Activated CD4-positive, alpha-beta T cell treated with anti-CD3 and anti-CD28 coated beads, Interleukin-2, amount 50 U/mL, for 1 hour (primary cell): ENCODE measurements at places on chromosomes 11 and 22.

- no peak for DNase-seq
Observed at GRCh38 chr11:94636388-94636949, 69.3 kb downstream of the PIWIL4 start.

GRCh38 chr22:45785458-45785857 lies 113.8 kb downstream of the ATXN10 start:
- DNase-seq, result no peak

GRCh38 chr11:37830529-37830928 lies 1232.5 kb upstream of the RAG2 start:
- DNase-seq, result no peak

GRCh38 chr22:35777335-35777975 lies 59.8 kb downstream of the APOL5 start:
- DNase-seq, result no peak

DNA sequence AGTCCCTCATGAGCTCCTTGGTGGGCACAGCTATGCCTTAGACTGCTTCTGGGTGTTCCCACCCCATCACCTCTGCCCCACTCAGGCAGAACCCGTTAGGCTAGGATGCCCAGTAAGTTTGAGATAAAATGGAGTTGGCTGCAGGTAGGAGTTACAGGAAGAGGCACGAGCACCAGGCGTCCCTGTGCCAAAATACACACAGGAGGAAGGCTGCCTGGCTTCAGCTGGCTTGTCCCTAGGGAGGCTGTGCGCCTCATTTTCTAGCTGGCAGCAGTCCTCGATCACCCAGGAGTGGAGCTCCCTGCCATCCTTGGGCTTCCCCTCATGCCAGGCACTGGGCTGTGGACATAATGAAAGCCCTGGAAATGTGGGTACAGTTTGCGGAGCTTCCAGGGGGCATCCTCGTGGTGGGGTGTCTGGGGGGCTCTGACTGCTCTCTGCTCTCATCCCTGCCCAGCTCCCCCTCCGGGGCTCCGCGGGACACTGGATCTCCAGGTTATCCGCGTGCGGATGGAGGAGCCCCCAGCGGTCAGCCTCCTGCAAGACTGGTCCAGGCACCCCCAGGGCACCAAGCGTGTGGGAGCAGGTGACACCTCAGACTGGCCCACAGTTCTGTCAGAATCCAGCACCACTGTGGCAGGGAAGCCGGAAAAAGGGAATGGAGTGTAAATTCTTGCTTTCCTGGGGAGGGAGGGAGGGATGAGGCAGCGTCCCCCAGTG lies 12.3 kb upstream of the MARK2 start:
- DNase-seq, result no peak

DNA sequence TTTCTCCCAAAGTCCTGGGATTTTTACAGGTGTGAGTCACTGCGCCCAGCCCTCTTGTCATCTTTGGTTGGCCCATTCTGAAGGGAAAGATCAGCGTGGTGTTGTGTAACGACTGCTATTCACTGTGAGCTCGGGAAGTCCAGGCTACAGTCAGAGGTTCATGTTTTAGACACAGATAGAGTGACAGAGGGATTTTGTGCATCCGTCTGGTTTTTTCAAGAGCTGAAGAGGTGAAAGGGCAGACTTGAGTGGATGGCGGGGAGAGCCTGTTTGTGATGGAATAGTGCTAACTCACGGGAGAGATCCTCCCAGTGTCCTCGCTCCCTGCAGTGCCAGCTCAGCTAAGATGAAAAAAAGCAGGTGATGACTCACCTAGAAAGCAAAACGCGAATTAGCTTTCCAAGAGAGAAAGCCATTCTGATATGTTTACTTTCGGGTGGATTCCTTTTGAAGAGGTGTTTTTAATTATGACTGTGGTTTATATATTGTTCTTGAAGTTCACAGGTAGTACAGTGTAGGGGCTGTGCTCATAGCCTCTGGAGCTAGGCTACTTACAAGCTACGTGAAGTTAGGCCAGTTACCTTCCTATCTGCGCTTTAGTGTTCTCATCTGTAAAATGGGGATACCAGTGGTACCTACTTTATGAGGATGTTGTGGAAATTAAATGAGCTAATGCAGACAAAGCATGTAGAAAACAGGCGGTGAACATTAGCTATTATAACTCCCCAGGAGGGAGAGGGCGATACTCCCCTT lies 67.2 kb downstream of the C11orf91 start:
- no peak for DNase-seq

- DNase-seq, result no peak
Observed at GRCh38 chr22:44595841-44596341, 97.9 kb upstream of the RTL6 start.

DNA sequence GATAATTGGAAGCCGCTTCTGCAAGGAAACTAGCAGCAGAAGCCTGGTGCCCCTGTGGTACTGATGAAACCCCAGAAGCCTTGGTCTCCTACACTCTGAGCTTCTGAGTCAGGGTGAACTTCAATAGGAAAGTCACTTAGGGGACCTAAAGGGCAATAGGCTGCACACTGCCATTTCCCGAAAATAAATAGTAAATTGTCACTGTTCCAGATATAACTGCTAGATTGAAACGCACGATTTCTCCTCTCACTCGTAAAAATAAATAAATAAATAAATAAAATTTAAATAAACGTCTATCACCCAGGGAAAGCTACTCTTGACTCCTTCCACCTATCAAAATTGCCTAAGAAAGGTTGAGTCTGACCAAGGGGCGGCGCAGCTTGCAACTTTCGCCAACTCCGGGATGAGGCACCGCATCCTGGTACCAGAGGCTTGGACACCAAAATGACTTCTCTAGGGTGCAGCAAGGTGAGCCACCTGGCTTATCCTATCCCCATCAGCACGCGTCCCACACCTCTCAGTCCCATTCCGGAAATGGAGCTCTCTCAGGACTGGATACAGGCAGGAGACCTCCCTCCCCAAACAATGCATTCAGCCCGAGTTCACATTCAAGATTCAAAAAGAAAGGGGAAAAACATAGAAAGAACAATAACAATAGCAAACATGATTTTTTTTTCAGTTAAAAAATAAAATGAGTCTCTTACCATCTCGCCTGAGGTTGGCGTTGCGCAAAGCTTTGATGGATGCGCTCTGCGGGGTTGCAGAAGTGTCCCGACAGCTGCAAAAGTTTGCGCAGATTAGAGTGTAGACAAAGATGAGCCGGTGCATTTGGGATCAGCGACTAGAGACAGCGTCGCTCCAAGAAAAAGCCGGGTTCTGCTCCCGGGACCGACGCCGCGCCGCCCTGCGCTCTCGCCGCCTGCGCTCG lies 583 bp downstream of the PDGFD start:
- no peak for DNase-seq

DNA sequence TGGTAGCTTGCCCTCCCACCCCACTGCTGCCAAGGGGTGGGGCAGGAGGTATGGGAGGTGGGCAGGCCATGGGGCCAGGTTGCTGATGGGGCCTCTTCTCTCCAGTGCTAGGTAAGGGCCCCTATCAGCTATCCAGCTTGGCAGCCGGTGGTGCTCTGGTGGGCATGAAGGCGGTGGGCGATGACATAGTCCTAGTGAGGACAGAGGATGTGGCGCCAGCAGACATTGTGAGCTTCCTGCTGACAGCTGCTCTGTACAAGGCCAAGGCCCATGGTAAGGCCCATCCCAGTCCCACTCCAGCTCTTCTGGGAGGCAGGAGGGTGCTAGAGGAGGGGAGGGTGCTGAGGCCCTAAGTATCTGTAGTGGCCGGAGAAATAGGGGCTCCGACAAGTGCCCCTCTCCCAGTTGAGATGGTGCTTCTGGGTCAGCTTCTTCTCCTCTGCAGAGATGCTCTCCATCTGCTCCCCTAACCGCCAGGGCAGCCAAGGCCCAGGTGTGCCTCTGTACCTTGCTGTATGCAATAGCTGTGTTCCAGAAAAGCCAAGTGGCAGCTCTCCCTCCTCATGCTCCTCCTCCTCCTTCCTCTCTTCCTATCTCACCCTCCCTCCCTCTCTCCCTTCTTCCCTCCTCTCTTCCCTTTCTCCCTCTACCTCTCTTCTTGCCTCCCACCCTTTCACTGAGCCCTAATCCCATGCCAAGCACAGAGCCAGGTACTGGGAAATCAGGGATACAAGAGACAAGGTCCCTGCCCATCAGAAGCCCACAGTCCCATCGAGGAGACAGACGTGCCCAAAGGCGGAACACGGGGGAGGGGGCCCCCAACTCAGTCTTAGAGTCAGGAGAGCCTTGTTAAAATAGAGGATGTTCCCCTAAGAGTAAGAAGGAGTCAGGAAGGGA lies 55.3 kb downstream of the OTOG start:
- no peak for DNase-seq

DNA sequence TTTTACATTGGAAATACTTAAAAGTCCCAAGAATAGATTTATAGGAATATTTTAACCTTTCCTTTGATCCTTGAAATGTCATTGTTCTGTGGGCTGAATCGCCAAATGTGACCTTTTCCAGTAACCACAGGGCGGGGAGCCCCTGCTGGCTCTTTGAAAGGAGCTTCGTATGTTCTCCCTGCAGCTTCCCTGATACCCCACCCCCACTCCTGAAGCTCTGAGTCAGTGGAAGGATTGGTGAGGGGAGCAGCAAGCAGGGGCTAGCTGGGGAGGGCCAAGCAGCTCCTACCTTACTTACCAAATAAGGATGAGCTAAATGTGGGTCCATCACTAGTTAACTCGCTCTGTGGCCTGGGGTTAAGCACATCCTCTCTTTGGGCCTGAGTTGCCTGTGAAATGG lies 87.7 kb downstream of the CHST1 start:
- DNase-seq, result no peak
